ENCODE measurements at places on chromosomes 13 and 19. TPM values are rescaled to one million over a fixed set of nuclear protein-coding genes. Genes with fewer than 3 reads are reported as not detected.
A peak's percentile ranks its signal among the peaks of the same experiment; 100 is the strongest.

DNA sequence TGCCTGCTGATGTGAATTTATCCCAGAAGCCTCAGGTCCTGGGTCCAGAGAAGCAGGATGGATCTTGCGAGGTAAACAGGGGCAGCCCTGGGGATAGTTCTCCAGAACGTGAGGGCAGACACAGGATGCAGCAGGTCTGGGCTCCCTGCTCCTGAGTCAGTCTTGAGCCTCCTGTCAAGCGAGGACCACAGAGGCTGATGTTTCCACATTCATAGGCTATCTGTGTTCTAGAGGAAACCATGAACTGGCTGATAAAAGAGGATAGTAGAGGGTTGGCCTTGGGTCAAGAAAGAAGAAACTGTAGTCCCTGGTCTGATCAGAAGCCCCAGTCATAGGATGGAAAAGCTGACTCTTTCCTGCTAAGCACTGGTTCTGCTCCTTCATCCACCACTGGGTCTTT, 2.2 kb downstream of the ZNF175 start:
- no peak for DNase-seq

DNA sequence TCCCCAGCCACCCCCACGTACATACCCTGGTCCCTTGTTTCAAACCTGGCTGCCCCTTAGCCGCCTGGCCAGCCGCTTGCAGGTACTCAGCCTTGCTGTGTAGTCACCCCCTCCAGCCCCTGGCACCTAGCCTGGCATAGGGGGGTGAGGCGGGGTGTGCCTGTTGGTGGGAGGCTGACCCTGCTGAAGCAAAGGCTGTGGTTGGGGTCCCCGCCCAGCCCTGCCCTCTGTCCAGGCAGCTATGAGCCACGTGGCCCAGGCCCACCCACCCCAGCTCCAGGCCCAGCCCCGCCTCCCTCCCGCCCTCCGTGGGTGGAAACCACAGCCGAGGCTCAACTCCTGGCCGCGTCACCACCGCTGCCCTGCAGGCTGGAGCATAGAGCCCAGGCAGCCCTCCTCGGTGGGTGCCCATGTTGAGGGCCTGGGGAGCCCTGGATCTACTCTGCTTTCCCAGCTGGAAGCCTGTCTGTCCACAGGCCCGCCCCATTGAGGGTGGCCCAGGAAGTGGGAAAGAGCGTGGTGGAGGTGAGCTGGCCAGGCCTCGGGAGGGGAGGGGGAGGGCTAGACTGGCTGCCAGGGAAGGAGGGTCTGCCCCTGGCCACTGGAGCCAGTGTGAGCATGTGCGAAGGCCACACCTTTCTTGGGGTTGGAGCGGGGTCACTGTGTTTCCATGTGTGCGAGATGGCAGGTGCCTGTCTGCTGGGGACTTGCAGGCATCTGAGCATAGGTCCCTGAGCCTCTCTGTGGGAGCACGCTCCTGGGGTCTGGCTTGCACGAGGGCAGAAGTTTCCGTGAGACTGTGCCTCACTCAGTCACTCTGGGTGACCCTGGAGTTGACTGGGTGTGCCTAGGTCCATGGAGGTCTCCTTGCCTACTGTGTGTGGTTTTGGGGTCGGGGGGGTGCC, 31.0 kb downstream of the PAK4 start:
- DNase-seq = no peak

The FGF9 gene
- not detected for total RNA-seq

The GAPDHS gene
- not detected for total RNA-seq

GRCh38 chr13:94556041-94556440, 39.9 kb downstream of the TGDS start:
- DNase-seq = no peak

DNA sequence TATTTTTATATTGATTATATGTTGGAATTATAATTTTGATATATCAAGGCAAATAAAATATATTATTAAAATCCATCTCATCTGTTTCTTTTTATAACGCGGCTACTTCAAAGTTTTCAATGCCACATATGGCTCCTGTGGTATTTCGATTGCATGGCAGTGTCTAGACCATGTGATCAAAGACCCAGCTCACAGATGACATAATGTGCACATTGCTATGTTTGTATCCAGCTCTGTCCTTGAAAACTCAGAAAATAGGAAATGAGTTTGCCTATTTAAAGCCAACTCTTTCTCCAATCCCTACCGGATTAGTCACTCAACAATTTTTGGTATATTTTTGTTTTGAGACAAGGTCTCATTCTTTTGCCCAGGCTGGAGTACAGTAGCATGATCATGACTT, 26.2 kb downstream of the TMTC4 start:
- DNase-seq = no peak

- peak; percentile 89 for DNase-seq
Observed at GRCh38 chr19:39765091-39766076, 13.3 kb upstream of the LEUTX start.

DNA sequence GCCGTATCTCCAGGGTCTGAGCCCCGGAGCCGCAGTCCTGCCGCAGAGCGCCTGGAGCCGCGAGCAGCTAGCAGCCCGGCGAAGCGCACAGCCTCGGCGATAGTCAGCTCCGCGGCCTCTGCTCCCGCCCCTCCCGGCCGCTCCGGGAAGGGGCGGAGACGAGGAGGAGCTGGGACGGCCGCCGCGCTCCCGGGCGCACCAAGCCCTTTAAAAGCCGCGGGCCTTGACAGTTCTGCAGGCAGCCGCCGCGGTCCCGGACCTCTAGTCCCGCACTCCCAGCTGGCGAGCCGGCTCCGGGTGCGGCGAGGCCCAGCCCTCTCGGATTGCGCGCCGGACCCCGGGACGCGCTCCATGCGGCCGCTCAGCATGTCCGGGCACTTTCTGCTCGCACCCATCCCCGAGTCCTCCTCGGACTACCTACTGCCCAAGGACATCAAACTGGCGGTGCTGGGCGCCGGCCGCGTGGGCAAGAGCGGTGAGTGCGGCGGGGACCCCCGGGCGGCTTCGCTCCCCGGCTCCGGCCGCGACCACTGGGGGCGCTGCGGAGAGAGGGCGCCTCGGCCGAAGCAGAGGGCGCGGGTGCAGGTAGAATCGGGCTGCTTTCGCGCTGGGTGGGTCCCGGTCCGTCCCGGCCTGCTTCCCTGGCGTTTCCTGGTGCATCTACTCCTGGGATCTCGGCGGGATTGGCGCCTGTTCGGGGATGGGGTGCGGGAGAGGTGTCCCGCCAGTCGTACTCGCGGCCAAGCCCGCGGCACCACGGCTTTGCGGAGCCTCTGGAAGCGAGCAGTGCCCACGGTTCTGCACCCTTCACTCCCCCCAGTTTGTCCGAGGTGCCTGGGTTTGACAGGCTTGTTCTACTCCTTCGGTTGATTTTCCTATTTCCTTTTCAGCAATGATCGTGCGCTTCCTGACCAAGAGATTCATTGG, at the start of gene RASL11A:
Gene RASL11A (plus strand): TSS at position 237 of the 927 bp plus-strand sequence. CDS start 115 bp downstream, at position 352.
- DNase-seq = no peak

The TGFB1 gene
- total RNA-seq = 42.6 TPM

GRCh38 chr13:46629811-46630413, 76.9 kb downstream of the LRCH1 start:
- DNase-seq = no peak

- no peak for DNase-seq
Observed at GRCh38 chr13:78830508-78830907, 171.6 kb upstream of the OBI1 start.

DNA sequence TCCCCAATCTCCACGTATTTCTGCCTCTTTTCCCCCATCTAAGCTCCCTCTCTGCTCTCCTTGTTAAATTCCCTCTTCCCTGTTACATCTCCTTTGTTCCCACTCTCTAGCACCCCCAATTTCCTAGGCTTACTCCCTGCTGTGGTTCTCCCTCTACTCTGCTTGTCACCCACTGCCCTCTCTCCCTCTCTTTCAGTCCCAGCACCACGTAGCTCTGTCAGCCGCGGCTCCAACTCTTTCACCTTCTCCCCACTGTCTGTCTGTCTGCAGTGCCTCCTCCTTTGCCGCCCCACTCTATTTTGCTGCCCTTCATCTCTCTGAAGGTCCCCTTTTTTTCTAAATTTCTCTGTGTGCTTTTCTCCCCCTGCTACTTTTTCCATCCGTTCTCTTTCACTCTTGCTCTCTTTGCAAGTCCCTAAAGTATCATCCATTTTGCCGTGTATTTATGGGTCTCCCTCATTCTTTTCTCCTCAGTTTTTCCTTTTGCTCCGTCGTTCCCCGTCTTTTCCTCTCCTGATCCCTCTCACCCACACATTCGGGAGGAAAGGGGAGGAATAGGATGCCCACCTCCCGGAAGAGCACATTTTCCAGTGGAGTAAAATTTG, 937 bp downstream of the ZNF841 start:
- DNase-seq = no peak

DNA sequence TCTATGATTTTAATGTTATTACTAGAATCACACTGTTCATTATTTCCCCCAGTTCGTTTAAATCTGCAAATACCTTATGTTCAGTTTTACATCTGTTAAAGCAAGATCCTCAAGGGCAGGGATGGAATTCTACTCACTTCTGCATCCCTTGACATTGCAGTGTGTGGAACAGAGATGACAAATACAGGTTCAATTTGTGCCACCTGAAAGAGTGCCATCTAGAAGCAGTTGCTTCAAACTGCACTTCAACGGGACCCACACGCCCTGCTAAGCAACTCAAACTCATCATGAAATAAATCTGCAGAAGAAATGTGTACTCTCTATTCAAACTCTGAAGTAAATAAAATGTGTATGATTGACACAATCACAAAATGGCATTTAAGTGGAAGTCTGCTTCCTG, 44.5 kb downstream of the RUBCNL start:
- DNase-seq = no peak

The CYP2S1 gene
- 8.5 TPM for total RNA-seq

GRCh38 chr19:32363175-32363574, 17.8 kb downstream of the ZNF507 start:
- DNase-seq = no peak

- no peak for DNase-seq
Observed at GRCh38 chr19:3055741-3056416, 6.4 kb downstream of the TLE5 start.

DNA sequence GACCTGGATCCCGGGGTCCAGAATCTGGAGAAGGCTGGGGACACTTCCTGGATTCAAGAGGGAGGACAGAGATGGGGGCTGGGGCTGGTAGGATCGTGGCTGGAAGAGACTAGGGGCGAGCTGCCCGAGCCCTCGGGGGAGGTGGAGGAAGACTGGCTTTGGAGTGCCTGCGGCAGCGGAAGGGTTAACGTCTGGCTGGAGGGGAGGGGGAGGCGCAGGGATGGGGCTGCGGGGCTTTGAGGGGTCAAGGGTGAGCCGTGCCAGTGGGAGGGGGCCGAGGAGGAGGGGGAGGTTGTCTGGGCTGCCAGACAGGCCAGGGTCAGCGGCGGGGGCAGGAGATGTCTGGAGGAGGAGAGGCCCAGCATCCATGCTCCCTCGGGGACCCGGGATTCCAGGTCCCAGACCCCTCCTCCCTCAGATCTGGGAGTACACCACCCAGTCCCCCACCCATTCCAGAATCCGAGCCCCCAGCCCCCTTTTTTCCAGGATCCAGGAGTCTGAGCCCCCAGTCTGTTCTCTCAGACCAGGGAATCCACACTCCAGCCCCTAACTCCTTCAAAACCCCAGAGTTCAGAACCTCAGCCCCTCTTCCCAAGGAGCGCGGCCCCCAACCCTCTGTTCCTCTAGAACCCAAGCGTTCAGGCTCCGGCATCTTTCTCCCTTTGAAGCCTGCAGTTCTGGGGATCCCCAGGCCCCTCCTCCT, 3.2 kb upstream of the SPACA6 start:
- no peak for DNase-seq

DNA sequence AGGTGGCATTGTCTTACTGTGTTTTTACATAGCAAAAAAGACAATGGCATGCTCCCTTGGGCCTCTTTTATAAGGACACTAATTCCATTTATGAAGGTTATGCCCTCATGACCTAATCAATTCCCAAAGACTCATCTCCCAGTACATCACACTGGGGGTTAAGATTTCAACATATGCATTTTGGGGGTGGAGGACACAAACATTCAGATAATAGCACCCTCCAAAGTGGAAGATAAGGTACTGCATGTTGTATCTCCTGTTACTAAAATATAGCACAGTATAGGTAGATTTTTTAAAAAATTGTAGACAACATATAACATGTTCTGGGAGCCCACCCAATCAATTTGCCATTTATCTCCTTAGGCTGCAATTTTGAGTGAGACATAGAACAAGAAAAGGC, 221.2 kb downstream of the LIG4 start:
- no peak for DNase-seq

The WDR62 gene
- total RNA-seq = 51.4 TPM

The ZNF497 gene
- 1.9 TPM for total RNA-seq

DNA sequence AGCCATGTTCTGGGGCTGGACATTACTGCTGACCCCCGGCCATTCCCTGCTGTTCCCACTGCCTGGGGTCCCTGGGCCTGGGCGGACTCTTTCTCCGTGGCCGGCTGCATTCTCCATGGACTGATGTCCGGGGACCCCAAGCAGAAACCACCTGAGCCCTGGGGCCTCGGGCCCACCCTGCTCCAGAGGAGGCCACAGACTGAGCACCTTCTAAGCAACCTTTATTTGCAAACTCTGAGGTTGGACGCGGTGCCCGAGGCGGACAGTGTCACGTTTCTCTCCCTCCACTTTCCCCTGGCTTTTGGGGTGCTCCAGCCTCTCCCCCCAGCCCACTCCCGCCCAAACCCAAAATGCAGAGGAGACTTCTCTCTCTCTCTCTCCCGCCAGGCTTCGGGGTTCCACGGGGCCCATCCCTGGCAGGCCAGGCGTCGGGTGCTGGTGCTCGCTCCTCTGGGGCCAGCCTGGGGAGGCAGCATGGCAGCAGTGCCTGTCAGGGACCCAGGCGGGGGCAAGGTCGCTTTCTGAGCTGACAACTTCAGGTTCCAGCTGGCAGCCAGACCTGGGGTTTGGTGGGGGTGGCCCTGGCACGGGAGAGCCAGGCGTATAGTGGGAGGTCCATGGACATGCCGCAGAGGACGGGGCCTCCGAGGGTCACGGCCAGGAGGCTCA, 2.3 kb upstream of the C19orf25 start:
- DNase-seq = no peak

GRCh38 chr19:49371184-49371583, 7.5 kb downstream of the DKKL1 start:
- DNase-seq = no peak

The SHISA2 gene
- total RNA-seq = 1.2 TPM

DNA sequence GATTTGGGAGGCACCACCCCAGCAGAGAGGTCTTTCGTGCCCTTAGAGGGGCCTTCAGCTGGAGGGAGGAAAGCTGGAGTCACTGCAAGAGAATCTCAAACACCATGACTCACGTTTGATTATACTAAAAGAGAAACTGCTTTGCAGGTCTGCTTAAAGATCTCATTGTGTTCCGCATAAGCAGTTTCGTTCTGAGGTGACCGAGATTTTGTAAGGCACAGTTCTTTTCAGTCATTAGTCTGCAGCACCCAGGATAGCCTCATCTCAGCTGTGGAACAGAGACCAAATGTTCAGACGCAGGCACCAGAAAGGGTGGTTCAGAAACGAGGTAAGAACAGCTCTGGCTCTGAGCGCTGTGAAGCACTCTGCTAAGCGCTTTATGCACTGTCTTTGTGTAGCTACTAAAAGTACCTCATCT, 71.2 kb upstream of the GTF3A start:
- DNase-seq = no peak

- no peak for DNase-seq
Observed at GRCh38 chr19:720345-721160, 11.8 kb downstream of the PALM start.

GRCh38 chr19:55027472-55028337, 10.4 kb downstream of the GP6 start:
- no peak for DNase-seq

- no peak for DNase-seq
Observed at GRCh38 chr13:102771298-102772041, 2.1 kb downstream of the TEX30 start.

GRCh38 chr13:106243011-106243565, 292.4 kb downstream of the EFNB2 start:
- DNase-seq = no peak

The LILRA6 gene
- total RNA-seq = 0.08 TPM

- DNase-seq = no peak
Observed at GRCh38 chr19:19774354-19775033, 41.6 kb upstream of the ZNF14 start.

All from Panc1 (cell line).